Globus pallidus (tissue), 1 donor: ENCODE measurements at places on chromosomes 6 and 20.

- no peak for DNase-seq
Measured at GRCh38 chr6:34610819-34611477, 54.8 kb upstream of the SPDEF start.

DNA sequence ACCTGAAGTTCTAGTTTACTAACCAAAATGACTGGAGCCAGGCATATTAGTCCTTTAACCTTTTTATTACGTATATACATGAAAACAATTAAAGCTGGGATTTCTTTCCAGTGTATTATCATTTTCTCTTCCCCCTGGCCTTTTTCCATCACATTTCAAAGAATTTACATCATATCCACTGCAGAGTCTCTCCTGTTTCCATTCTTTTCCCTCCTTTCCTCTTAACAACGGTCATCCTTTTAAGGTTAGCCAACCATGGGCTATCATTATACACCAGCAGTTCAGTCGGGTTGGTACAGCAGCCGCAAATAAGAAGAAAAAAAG is 104.6 kb downstream of the TFAP2A start:
- no peak for DNase-seq

DNA sequence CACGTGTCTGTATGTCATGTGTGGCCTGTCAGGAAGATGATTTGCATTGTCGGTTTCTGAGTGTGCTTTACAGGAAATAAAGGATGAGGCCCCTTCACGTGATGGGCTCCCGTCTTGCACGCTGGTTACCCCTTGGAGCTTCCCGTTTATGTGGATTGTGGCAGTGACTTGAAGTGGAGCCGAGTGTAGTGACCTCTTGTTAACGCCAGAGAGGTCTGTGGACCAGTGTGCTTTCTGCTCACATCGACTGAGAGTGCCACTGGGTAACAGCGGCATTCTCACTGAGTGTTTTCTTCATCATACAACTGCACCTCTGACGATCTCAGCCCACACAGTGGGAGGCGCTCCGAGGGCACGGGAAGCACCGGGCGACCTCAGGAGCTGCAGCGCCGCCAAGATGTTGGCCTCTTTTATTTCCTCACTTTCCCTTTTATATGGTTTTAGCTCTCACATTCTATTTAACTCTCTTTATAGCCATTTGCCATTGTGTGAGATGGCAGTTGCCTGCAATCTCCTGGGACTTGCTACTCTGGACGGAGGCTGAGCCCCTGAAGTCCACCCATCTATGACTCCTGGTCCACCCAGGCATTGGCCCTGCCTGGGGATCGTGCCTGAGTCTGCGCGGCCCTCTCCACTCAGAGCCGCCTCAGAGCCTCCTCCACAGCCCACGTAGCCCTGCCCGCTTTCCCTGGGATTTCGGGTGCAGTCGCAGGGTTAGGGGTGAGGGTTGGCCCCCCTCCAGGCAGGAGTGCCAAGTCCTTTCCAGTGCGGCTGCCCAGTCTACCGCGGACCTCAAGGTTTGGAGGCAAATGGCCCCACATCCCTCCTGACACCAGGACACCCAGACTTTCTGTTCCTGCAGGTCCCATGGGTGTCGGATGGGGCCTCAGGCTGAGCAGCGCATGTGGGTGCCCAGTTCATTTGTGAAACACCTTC is 238.9 kb downstream of the ERMARD start:
- peak; percentile 25 for DNase-seq

GRCh38 chr6:13274707-13275434 is 53.5 kb downstream of the TBC1D7 start:
- DNase-seq = no peak

- DNase-seq = no peak
Measured at GRCh38 chr6:2900221-2900807, 2.8 kb downstream of the SERPINB9 start.

- no peak for DNase-seq
Measured at GRCh38 chr6:113450061-113450465, 407.1 kb upstream of the MARCKS start.

GRCh38 chr6:157769776-157770426 is 53.1 kb upstream of the SNX9 start:
- no peak for DNase-seq

DNA sequence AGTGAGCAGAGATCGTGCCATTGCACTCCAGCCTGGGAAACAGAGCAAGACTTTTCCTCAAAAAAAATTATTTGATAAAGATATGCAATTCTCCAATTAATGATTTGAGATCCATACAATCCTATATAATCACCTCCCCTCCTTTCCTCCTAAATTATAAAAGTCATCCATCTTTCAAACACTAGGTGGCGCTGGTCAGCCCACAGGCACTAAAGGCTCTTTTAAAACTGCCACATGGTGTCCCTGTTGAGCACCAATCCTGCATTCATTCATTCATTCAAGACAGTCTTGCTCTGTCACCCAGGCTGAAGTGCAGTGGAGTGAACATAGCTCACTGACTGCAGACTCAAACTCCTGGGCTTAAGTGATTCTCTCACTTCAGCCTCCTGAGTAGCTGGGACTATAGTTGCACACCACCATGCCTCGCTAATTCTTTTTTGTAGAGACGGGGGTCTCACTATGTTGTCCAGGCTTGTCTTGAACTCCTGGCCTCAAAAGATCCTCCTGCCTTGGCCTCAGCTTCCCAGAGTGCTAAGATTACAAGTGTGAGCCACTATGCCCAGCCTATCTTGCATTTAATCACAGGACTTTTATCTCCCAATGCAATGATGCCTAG is 58.7 kb upstream of the SLC2A12 start:
- DNase-seq = peak; percentile 58

DNA sequence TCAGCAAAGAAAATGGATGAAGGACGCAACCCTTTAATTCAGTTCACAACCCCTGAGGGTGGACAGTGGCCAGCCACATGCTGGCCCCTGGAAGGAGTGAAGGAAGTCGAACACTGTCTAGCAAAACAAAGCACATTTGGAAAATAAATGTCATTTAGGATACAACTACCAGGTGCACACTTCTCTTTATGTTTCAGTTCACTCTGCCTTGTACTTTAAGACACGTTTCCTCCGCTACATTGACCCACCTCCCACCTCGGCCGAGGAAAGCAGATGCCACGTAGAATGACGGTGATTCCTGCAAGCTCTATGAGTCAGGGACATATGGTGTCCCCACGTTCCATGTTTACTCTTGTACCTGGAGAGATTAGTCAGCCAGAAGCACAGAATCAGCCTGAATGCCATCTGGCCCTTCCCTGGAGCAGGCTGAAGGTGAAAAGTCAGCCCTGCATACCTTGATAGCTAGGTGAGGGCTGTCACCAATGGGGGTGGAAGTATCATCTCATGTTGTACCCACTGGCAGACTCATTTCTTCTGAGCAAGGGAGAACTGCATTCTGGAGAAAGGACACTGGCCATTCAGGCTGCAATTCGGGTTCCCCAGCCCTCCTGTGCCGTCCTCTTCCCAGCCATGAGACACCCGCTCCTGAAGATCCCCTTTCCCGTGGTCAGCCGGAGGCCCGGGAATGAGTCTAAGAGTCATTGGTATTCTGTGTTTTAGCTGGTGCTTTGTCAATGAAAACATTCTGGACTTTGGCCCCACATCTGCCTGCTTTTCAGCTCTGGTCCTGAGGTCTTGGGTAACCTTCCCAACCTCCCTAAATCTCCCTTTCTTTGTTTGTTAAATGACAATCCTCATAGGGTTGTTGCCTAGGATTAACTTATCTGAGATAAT is 60.6 kb downstream of the FOXA2 start:
- DNase-seq = no peak

DNA sequence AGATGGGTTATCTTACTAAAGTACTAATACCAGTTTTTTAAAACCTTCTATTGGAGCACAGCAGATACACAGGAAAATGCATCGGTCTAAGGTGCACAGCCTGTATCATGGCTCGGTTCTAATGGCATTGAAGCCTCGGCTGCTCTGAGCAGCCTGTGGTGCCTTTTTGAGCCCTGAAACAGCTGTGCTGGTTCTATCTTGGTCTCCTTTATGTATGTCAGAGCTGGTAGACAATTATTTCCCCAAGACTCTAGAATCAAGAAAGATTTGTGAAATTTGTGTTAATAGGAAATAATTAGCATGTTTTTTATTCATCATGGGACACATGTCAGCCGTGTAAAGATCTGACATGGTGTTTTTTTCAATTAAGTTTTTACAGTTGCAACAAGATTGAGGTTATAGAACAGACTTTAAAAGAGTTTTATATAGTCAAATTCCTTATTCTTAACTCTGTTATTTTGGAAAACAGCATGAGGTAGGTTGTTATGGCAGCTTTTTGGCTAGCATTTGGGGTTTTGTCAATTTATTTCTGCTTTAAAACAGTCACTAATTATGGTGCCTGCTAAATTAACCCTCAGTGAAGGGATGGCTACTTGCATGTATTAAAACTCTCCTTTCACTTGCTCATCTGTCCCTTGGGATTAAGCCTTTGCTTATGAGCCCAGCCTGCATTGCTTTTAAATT is 40.3 kb upstream of the C20orf144 start:
- DNase-seq = no peak

GRCh38 chr20:52410731-52411234 is 219.2 kb upstream of the ZFP64 start:
- DNase-seq = no peak

DNA sequence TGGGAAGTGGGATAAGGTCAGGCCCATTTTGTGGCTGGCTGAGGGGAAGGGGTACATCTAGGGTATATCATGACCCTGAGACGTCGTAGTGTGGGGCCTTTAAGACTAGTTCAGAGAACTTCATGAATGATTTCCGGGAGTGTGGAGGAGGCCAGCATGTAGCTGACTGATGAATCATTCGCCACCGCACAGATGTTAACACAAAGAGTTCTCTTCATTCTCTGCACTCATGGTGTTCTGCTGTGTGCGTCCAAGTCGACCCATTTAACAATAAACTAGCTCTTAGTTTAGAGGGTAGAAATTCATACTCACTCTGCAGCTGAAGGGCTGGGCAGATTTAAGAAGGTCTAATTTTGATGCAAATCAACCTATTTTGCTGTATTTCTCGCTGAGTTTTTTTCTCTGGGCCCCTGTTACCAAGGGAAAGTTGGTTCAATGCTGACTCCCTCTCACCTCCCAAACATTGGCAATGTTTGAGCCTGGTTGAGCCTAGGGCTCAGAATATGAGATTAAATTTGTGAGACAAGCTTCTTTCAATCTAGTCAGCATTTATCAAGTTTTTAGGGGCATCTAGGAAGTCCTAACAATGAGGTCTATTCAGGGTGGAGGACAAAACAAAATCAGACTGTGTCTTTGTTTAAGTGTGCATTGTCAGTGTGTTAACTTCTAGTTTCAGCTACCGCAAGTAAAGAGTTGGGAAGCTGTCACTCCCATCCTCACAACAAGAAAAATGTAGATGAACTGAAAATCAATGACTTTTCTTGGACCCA is 106.8 kb upstream of the CBLN4 start:
- DNase-seq = peak; percentile 81

DNA sequence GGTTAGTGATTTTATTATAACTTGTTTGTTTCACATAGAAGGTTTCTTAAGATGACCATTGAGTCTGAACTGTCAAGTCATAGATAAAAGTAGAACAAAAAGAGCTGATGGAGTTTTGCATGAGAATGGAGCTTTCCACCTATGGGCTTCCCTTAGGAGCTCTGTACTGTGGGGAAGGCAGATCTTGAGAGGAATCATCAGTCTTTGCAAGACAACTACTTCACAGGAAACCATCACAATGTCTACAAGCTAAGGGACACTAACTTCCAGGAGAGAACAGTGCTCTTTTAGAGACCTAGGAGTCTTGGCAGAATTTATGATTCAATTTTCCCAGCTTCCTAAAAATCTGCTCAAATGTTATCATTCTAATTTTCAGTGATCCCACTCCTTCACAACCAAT is 78.2 kb downstream of the FBXO5 start:
- no peak for DNase-seq

- no peak for DNase-seq
Measured at GRCh38 chr6:140609956-140610355, 1235.5 kb upstream of the CITED2 start.

GRCh38 chr6:143139239-143139784 is 78.6 kb downstream of the AIG1 start:
- no peak for DNase-seq

DNA sequence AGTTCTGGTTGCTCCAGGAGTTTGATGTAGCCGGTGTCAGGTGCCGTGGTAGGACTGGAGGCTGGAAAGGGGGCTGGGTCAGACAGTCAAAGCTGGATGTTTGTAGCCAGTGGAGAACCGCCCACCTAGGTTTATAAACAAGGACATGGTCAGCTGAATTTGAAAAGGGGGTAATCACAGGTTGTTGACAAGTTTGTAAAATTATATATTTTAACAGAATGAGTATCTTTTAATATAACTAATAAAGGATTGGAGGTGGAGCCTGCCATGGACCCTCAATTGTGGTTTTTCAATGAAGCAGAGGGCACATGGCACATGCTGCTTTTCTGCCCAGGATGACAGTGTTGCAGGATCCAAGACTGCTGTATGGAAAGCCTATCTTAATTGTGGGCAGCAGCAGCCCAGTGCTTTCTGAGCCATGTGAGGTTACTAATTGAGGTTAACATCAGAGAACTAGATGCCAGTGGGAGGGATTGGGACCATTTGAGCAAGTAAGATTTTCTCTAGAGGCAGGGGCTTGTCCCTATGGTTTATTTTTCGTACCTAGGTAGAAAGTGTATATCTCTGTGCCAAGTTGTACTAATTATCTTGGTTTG is 9.7 kb downstream of the HECA start:
- no peak for DNase-seq

- no peak for DNase-seq
Measured at GRCh38 chr20:37179683-37180524, 556 bp upstream of the MROH8 start.

DNA sequence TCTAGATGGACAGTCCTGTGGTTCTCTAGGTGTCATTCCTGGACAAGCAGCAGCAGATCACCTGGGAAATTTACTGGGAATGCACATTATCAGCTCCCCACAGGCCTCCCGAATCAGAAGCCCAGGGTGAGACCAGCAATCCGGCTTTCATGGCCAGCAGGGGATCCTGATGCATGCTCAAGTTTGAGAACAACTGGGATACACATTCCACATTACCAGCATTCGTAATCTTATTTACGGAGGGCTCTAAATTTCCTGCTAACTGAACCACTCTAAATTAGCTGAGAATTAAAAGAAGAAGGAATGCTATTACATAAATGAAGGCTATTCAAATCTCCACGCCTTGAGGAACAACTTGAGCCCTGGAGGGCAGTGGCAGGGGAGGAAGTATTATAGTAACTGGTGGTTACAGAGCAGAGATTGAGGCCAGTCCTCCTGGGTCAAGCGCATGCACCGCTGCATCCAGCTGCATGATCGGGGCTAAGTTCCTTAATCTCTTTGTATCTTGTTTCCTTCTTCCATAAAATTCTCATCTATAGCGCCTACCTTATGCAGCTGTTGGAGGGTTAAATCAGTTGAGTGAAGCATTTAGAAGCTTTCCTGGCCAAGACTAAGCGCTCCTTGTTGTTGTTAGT is 403.7 kb downstream of the CDH26 start:
- no peak for DNase-seq

DNA sequence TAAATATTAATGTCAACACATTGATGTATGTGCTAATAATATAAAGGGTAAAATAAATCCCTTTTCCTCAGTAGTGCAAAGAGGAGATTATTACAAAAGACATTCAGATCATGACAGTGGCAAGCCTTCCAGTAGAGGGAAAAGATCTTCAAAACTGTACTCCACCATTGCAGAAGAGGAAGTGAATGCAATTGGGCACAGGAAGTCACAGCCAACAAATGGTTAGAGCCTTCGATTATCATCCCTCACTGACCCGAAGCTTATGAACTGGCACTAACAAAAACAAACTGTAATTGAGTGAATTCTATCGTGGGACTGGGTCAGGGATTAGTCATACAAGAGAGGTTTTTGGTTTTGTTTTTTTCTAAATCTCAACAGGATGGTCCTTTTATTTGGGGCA is 39.3 kb upstream of the SCGN start:
- no peak for DNase-seq

GRCh38 chr20:3678856-3679720 is 2.7 kb downstream of the ADAM33 start:
- DNase-seq = no peak

- no peak for DNase-seq
Measured at GRCh38 chr6:45665859-45666258, 288.1 kb upstream of the SUPT3H start.
